ENCODE measurements at places on chromosomes 3 and 15.

GRCh38 chr3:172040078-172040980 lies 951 bp downstream of the FNDC3B start:
- peak; percentile 10 for DNase-seq

- DNase-seq = no peak
Measured at GRCh38 chr3:69454204-69454787, 68.4 kb upstream of the FRMD4B start.

- no peak for DNase-seq
Measured at GRCh38 chr3:6601374-6601773, 259.5 kb upstream of the GRM7 start.

- no peak for DNase-seq
Measured at GRCh38 chr3:23175341-23176083, 27.6 kb upstream of the UBE2E2 start.

GRCh38 chr3:20375302-20375701 lies 189.3 kb upstream of the SGO1 start:
- no peak for DNase-seq

DNA sequence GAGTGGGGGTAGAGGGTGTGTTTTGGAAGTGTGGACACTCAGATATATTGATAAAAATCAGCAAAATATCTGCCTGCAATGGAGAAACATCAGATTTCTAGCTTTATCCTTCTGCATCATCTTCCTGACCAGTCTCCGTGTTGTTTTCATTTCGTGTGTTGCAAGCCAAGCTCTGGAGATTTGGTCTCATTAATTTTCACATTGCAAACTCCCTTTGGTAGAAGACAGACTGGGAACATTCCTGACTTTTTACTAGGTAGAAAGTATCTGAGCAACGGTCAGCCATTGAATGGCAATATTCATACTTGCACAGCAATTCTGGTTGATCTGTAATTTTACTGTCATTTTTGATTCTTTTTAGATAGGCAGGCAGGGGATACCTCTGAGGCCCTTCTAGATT lies 30.4 kb downstream of the FSTL1 start:
- no peak for DNase-seq

DNA sequence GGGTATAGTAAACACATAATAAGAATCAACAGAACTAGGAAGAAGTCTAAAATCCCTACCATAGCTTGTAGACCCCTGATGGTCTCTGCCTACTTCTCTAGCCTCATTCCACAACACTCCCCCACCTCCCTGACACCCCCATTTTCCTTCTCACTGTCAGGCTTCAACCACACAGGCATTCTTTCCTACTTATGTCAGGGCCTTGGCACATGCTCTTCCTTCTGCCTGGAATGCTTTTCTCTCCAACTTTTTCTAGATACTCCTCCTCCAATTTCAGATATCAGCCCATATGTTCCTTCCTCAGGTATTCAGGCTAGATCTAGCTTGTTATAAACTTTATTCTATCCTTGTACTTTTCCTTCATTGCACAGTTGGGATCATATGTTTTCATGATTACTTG lies 106.0 kb upstream of the MRPL3 start:
- DNase-seq = no peak
